Activated CD4-positive, alpha-beta T cell treated with anti-CD3 and anti-CD28 coated beads, Interleukin-2, amount 10 ng/mL, durations not matched to agents 7 days and 5 days (primary cell): ENCODE measurements at places on chromosomes 4 and X.

GRCh38 chr4:74058048-74058651, 19.7 kb upstream of the CXCL3 start:
- no peaks in the 10 kb centered on the region for H3K36me3 ChIP-seq
- no peak overlapping the region for H3K4me3 ChIP-seq
- no peaks in the 10 kb centered on the region for H3K4me1 ChIP-seq
- no peak for DNase-seq
- no peak overlapping the region for H3K27ac ChIP-seq

DNA sequence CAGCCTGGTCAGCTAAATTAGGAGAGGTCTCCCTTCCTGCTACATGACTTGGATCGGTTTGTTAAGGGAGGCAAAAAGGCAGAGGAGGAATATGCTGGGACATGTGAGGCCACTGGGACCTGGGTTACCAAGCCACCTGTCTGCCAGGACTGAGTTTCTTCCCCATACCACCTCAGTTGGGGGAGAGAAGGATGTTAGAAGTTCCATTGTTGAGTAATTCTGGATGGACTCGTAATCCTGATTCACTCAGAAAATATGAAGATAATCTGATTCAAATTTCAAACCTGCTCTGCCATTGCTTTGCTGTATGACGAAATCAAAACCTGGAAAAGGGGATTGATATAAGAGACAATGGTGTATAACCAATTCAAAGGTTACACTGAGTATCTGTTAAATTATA, 97.4 kb upstream of the S100G start:
- H3K4me3 ChIP-seq: no peak overlapping the region
- no peaks in the 10 kb centered on the region for H3K4me1 ChIP-seq
- H3K27me3 ChIP-seq: no peaks in the 10 kb centered on the region

- H3K4me1 ChIP-seq: no peaks in the 10 kb centered on the region
- H3K27me3 ChIP-seq: no peaks in the 10 kb centered on the region
- no peak overlapping the region for H3K27ac ChIP-seq
- H3K4me3 ChIP-seq: no peak overlapping the region
- DNase-seq: no peak
These were observed 267.2 kb downstream of the MAPK10 start for GRCh38 chr4:86092684-86093083.

- H3K4me3 ChIP-seq: no peak overlapping the region
- DNase-seq: no peak
- peaks cover 12% of the 10 kb centered on the region for H3K36me3 ChIP-seq
- H3K27ac ChIP-seq: no peak overlapping the region
- no peaks in the 10 kb centered on the region for H3K4me1 ChIP-seq
These were observed 33.4 kb downstream of the METTL14 start for GRCh38 chr4:118718511-118719170.
